ENCODE measurements at places on chromosomes 3 and 15. TPM values are rescaled to one million over a fixed set of nuclear protein-coding genes. Genes with fewer than 3 reads are reported as not detected.

The MINAR1 gene
- total RNA-seq: 2.3 TPM

DNA sequence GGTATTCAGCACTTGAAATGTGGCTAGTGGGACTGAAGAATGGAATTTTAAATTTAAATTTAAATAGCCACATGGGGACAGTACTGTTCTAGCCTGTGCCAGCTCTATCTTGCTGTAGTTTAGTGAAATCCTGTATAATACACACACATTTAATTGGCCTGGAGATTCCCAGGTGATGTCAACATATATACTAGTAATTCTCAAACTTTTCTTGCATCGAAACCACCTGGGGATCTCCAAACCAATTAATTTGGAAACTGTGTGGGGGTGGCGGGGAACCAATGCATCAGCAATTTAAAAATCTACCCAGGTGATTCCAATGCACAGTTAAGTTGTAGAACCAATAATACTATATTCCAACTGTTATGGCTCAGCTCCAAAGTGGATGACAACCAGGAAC lies 228.9 kb upstream of the MRPL3 start:
- DNase-seq: no peak

The BFSP2 gene
- total RNA-seq: not detected

The POC1A gene
- 5.6 TPM for total RNA-seq

DNA sequence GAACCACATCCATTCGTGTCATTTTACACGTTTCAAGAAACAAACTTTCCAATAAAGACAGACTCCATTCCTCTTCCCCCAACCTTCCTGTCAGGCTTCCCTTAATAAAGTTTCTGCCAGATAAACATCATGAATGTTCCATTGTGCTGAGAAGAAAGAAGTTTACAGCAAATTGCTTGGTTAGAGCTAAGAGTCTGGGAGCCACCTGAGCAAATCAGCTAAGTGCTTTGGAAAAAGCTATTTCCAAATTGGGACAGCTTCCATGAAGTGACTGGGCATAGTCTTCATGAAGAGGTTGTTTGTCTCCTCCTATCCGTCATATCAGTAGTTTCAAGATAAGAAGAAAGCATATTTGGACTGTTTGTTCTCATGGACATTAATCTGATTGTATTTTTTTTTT lies 77.0 kb downstream of the MAGI1 start:
- DNase-seq: no peak

All from fibroblast of villous mesenchyme (primary cell).